ENCODE measurements at places on chromosomes 5 and 9.
A peak's percentile ranks its signal among the peaks of the same experiment; 100 is the strongest.

GRCh38 chr9:131776473-131776872 is 36.6 kb upstream of the RAPGEF1 start:
- no peak for DNase-seq

DNA sequence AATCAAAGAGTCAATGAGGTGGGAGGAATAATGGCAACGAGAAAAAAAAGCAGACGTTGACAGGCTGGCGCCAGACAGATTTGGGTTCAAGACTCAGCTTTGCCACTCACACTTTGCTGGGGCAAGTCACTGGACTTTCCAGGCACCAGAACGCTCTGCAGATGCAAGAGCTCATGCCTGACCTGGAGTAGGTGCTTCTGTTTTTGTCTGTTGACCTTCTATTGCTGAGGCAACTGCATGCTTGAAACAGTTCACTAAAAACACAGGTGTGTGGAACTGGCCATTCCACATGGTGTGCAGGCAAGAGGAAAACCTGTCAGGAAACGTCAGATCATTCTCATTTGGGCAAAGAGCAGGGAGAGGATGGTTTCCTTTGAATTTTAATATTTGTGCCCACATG is 161.2 kb upstream of the SMIM23 start:
- no peak for DNase-seq

GRCh38 chr9:137128158-137128861 is 10.6 kb upstream of the GRIN1 start:
- DNase-seq, result peak; percentile 29

DNA sequence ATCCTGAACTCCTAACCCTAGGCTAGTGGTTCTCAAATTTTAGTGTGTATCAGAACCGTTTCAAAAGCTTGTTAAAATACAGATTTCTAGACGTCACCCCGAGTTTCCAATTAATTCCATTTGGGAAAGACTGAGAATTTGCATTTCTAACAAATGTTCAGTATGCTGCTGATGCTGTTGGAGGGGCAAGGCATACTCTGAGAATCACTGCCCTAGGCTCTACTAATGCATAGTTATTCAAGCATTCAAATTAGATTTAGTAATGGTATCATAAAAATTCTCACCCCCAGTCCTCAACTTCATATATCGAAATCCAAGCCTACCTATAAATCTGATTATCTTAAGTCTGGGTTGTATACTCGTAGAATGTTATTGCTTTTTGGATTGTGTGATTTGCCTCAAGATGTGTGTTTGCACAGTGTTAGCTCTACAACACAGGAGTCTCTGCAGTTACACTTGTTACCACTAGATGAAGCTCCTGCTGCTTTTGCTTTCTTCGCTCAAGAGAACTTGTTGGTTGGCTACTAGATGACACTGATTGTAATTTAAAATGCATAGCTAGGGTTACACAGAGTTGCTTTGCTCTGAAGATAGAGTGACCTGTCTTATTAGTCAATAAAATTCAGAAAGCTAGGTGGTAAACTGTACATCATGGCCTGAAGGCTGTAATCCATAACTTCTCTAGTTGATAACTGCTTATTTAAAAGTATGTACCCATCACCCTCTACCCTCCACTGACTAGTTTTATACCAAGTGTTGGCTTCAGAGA is 7.5 kb upstream of the ERAP2 start:
- no peak for DNase-seq

- DNase-seq, result no peak
Observed at GRCh38 chr5:144915452-144915851, 744.8 kb downstream of the KCTD16 start.

- DNase-seq, result no peak
Observed at GRCh38 chr5:173689737-173690360, 73.4 kb upstream of the BOD1 start.
